ENCODE measurements at places on chromosomes 12 and 14.

DNA sequence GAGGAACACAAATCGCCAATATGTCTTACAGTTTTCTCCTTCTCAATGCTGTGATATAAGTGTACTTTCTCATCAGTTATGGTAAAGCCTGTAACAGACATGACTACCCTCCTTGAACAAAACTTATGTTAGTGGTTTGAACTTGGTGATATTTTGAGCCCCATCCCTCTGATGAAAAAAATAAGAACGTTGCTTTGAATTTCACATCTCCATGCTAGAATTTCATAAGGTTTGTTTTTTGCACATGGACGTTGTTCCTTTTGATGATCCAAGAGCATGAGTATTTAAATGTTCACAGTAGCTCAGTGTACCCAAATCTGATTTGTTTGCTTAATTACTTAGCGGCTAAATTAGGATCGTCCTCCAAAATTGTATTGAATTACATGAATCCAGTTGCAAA, at the start of gene SLC15A5:
TSS of gene SLC15A5 (minus strand) at position 101 of the 400 bp plus-strand sequence. CDS start at position 101, 0 bp downstream.
- no peak for DNase-seq

DNA sequence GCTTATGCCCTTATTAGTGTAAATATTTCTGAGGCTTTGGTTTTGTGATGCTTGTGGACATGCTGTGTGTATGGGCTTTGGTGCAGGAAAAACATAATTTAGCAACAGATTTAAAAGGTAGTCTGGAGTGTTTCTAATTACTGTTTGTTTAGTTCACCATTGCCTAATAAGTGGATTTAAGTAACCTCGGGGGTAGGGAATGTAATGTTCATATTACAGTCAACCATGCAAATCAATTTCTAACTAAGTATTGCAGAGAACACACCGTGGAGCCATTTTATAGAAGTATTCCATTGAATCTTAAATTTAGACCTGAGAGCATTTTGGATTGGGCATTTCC, 53.5 kb downstream of the ANO6 start:
- no peak for DNase-seq

- no peak for DNase-seq
Measured at GRCh38 chr14:101916816-101917412, 47.5 kb upstream of the DYNC1H1 start.

DNA sequence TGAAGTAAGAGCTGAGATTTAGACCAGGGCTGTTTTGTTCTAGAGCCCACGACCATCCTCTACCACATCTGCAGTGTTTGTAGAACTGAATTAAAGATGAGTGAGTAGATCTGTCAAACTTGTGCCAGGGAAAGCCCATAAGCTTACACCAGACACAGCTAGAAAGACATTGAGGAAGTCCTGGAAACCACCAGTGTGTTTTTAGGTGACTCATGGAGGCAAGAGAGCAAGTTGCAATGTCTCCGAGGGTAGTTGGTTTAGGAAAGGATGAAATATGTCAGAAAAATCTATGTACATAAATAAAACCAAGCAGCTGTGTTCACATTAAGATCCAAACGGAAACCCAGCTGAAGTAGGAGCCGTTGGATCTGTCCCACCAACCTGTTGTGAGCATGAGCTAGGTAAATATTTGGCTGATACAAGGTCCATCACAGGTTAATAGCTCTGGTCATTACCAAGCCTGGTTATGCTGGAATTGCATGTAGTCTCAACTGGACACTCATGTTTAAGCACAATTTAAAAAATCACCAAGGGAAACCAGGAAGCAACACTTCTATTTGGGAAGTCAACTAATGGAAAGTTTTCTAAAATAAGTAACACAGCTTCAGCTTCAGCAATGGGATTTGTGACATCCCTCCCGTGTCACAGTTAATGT, 49.9 kb upstream of the PLEKHG3 start:
- no peak for DNase-seq

GRCh38 chr14:27012641-27013040, 414.8 kb upstream of the NOVA1 start:
- no peak for DNase-seq

- no peak for DNase-seq
Measured at GRCh38 chr12:67449591-67450052, 180.5 kb downstream of the CAND1 start.

DNA sequence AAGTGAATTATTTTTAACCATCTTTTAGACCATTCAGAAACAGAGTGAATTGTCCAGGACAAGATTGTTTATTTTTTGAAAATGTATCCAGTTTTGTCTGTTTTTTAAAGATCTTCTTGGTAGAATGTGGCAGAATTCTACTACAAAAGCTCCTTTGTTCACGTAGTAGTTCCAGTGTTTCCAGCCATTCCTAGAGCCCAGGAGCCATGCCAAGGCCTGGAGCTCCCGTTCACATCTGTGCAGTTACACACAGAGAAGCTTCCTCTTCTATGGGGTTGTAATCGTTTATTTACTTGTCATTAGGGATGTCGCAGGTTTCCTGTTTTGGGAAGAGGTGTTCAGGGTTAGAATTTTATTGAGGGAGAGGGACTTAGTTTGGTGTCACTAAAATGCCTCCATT, 409.8 kb downstream of the NPAS3 start:
- no peak for DNase-seq

All from WERI-Rb-1 (cell line).